Cardiac fibroblast (primary cell): ENCODE measurements at places on chromosomes 5 and 9.

DNA sequence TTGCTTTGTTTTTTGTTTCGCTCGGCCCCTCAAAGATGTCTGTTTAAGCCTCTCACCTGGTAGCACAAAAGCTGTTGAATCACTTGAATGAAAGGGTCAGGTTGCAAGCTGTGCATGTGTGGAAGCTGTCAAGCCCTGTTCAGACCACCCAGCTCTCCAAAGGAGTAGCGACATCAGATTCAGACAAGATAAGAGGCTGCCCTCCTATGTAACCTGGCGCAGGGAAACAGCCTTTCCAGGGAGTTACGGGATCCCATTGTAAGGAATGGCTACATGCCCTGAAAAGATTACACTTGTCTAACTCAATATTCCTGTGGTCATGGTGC, 2.9 kb downstream of the FREM1 start:
- DNase-seq = no peak

DNA sequence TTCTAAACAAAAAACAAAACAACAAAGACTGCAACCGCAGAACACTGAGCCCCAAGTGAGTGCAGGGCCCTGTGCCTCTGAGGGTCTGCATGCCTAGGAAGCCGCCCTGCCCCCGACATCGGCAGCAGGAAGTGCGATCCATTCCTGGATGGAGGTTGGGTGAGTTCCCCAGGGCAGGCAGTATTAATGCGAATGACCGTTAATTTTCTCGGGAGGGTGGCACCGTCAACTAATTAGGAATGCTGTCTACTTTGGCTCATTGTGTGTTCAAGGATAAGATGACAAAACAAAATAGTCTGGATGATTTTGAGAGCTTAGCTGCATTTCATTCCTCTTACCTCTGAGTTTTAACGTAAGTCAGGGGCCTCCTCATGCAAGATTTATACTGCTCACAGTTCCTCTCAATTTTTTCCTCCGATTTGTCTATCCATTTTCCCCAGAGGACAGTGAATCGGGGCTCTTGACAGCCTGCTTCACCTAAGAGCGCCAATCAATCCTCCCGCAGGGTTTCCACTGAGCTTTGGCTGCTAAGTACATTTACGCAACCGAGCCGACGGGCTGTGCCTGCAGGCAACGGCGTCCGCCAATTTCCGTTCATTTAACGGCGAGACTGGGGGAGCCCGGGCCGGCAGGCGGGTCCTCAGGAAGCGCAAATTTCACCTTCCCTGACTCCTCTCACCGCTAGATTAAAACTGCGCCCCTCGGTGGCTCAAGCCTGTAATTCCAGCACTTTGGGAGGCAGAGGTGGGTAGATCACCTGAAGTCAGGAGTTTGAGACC, 2.9 kb upstream of the NXNL2 start:
- peak; percentile 41 for DNase-seq

DNA sequence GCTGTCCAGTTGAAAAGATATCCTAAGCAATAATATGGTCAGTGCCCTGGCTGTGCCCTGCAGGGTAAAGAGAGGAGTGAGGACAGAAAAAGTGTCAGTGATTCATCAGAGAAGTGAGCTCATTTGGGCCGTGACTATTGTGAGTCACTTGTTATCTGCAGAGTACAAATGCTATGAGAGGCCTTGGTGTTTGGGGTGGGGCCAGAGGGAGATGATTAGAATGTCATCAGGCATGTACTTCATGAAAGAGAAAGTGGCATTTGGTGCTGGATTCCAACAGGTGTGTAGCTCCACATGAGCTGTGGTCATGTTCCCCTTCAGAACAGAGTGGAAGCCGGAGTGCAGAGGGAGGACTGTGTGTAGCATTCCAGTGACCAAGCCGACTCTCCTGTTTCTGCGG, 174.1 kb downstream of the KDM4C start:
- DNase-seq = peak; percentile 91

DNA sequence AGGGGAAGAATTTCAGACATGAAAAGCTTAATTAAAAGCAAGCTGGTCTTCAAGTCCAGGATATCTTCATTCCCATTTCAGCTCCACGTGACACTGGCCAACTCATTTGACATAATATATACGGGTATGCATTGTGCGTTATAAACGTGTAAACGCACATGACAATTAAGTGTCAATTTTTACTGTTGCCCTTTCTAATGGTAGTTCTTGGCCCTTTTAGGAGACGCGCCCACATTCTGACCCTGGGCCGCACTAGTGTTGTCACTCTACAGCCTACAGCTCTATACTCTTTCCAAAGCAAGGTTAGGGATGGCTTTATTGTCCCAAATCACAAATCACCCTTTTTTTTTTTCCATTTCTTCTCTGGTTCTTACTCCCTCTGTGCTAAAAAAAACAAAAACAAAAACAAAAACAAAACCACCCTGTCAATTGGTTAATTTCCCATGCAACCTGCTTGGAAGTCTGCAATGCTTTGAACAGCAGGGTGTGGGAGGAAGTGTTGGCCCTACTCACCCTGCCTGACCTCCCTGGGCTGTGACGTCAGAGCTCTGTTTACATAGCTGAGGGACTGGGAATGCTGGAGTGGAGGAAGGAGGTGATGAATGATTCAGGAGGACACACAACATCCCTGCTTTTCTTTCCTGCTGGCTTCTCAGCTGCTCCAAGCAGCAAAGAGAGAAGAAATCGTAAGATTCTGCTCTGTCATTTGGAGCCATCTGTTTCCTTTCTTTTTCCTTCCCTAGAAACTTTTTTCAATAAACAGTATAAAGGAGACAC, 19.3 kb downstream of the RFK start:
- DNase-seq = peak; percentile 88
